ENCODE measurements at places on chromosomes 5 and 9.

DNA sequence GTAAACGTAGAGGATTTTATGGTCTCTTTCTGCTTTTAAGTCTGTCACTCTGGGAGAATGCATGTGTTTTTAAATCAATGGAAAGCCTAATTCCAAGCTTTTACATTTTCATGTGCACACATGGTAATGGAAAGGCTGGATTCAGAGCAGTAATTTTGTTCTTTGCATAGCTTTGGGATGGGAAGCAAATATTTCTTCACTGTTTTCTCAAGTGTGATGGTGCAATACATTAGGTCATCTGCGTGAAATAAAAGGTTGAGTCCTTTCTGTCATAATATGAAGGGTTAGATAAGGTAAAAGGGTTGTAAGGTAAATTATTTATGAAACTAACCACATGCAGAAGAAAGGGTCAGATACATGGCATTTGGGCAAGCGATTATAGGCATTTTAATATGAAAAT is 88.2 kb upstream of the NR3C1 start:
- DNase-seq, result no peak

DNA sequence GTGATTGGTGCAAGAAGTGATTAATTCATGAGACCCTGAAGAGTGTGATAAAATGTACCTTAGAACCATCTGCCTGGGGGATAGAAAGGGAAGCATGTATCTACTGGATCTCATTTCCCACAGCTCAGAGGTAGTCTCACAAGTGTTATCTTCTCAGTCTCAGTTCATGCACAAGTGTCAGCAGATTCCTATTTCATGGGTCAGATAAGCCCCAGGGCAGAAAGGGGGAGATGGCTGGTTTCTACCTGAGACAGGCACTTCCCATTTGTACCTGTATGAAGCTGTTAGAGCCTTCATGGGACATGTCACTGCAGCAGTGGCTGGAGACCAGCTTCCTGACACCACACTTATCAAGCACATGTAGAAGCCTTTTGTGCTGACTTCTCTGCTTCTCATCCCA is 45.6 kb upstream of the SMIM15 start:
- no peak for DNase-seq

GRCh38 chr5:130425424-130425823 is 521.2 kb downstream of the CHSY3 start:
- no peak for DNase-seq

GRCh38 chr5:76499507-76500161 is 96.5 kb downstream of the IQGAP2 start:
- DNase-seq, result no peak

DNA sequence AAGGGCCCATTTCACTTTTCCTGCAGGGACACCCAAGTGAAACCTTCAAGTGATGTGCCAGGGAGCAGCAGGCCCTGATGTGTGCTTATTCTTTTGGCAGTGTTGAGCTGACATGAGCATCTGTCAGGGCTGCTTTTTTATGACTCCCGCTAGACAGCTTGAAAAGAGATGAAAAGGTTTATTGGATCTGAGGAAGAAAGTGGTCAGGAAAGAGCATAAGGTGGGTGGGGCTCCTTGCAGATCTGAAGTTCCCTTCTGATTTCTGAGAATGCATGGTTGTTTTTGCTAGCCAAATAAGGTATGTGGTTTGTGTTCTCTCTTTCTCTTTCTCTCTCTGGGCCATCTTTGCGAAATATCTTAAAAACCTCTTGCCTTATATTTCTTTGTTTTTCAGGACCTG is 316.1 kb downstream of the DMRT2 start:
- DNase-seq, result peak; percentile 11

GRCh38 chr9:134655586-134656333 is 14.2 kb downstream of the COL5A1 start:
- no peak for DNase-seq

DNA sequence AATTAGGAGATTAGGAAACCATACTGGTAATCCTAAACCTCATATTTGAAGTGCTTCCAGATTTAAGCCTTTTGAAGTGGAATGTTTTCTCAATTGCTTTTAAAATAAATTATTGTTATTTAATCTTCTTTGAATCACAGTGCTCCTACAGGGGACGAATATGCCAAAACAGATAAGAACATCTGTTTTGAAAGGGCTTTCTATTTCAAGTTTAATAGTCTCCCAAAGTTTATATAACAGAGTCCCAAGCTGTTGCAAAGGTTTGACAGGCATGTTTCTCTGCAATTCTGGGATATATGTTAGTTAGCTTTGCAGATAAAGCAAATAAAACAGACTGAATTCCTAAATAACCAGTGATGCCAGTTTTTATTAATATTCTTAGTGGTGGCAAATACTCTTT is 803.7 kb downstream of the TLE4 start:
- DNase-seq, result no peak

DNA sequence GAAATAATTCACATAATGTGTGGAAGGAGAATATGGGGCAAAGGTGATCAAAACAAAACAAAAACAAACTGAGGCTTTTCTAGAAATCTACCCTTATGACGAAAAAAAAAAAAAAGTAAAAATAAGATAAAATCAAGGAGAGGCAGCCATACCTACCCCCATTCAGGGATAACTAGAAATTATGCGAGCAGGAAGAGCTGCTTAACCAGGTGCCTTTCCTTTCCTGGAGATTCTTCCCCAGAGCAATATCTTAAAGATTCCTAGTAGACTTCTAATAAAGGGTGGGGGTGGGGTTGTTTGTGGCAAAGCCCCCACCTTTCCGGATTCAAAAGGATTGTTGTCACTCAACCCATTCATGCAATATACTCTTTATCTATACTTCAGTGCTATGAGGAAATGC is 112.0 kb upstream of the IFNK start:
- no peak for DNase-seq

- no peak for DNase-seq
Measured at GRCh38 chr9:12760758-12761157, 14.1 kb upstream of the LURAP1L start.

- no peak for DNase-seq
Measured at GRCh38 chr9:120869726-120870125, 7.3 kb downstream of the PHF19 start.

DNA sequence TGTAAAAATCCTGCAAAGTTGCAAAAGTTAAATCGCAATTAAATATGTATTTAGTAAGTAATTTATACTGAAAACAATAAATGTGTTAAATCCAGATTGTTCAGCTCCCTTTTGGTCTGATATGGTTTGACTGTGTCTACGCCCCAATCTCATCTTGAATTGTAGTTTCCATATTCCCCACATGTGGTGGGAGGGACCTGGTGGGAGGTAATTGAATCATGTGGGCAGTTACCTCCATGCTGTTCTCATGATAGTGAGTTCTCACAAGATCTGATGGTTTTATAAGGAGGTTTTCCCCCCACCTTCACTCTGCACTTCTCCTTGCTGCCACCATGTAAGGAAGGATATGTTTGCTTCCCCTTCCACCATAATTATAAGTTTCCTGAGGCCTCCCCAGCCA is 140.0 kb downstream of the CDH6 start:
- no peak for DNase-seq

GRCh38 chr5:104372796-104373195 is 810.2 kb upstream of the NUDT12 start:
- DNase-seq, result no peak

DNA sequence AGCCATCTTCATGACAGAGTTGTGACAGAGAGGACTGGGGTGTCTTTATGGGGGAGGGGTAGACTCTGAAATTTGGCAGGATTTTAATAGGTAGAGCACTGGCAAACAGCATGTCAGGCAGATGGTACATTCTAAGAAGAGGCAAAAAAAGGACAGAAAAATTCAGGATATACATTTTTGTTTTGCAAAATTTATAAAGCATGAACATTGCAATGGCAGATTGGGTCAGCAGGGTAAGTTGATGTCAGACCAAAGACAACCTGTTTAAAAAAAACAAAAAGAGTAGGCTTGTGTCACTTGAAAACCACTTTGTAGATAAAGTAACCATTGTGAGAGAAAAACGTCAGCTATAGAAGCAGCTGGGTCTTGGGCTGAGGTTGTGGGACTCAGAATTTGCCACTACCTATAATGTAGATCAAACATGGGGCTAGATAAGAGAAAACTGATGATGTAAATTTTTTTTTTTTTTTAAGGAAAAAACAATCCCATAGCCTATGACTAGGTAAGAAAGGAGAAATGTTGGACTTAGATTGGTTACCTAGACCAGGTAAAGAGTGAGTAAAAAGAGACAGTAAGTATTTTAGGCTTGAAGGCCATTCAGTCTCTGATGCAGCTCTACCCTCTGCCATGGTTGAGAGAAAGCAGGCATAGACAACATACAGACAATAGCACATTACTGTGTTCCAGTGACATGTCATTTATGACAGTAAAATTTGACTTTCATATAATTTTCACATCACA is 8.3 kb downstream of the CAMK4 start:
- DNase-seq, result peak; percentile 32

DNA sequence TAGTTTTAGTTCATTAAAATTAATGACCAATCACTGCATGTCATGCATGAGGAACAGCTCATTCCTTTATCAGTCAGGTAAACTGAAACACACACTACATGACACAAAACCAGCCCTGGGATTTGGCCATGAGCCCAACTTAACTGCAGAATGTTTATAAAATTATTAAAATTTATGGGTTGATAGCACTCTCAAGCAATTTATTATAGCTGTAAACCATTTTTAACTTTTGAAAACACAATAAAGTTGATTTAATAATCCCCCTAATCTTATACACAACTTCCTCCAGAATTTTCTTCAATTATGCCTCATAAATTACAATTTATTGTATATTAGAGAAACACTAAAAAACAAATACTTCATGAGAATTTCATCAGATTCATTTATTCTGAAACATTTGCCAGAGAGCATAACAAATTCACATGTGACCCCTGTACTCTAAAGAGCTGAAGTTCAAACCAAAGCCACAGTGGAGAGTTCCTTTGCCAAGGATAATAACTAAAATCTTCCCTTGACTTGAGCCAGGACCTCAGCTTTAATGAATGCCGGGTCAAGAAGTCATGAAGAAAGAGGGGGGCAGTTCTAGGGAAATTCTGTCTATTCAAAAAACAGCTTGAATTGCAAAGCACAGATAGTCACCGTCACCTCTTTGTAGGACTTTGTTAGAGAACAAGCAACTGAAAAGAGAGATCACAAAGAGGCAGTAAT is 763.7 kb upstream of the GRAMD2B start:
- no peak for DNase-seq

GRCh38 chr9:35598866-35599590 is 6.0 kb upstream of the TESK1 start:
- DNase-seq, result no peak

GRCh38 chr5:151191661-151192060 is 32.2 kb downstream of the CCDC69 start:
- no peak for DNase-seq

DNA sequence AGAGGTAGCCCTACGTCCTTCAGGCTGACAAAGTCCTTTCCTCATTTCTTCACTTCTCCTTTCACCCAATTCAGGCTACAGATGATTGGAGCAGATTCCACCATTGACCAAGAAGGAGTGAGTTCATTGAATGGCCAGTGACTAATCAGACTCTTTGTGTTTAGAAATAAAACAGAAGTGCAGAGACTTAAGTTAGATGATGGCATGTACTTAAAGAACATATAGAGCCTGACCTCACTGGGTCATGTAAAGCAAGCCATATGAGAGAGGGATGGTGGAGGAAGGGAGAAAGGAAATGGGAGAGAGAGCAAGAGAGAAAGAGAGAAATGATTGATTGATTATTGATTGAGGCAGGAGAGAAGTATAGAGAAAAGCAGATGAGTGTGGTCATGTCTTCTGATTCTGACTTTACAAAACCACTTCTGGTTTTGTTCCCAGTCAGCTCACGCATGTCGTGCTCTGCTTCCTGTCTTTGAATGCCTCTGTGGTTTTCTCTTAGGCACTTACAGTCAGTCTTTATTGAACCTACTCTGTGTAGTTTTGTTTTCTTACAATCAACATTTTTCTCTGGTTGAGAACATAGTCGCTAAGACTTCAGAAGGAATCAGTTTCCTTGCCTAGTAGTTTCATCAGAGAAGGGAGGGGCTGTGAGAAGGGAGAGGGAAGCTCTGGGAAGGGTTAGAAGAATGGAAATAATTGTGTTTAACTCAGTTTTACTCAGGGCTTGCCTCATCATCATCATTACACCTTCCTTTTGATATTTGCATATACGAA is 149.2 kb upstream of the KLF9 start:
- peak; percentile 64 for DNase-seq

DNA sequence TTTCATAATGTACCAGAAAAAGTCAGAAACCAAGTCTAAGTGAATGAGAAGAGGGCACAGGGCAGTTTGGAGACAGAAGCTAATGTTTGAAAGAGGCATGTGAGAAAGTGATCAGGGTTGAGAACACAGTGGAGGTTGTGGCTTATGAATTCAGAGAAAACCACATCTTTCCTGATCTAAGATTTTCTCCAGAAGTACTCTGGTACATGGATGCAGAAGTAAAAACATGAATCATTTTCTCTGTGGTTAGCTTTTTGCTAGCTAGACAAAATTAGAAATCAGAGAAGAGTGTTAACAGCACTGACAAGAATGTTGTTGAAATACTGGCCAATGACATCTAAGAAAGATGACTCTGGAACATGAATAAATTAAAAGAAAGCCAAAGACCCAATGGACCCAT is 541.1 kb downstream of the DNAH5 start:
- DNase-seq, result no peak

- DNase-seq, result no peak
Measured at GRCh38 chr5:56848206-56848605, 32.9 kb downstream of the MAP3K1 start.

GRCh38 chr9:96491079-96491879 is 41.3 kb downstream of the HABP4 start:
- DNase-seq, result peak; percentile 20

- peak; percentile 72 for DNase-seq
Measured at GRCh38 chr5:159094745-159095144, 5.0 kb downstream of the EBF1 start.

DNA sequence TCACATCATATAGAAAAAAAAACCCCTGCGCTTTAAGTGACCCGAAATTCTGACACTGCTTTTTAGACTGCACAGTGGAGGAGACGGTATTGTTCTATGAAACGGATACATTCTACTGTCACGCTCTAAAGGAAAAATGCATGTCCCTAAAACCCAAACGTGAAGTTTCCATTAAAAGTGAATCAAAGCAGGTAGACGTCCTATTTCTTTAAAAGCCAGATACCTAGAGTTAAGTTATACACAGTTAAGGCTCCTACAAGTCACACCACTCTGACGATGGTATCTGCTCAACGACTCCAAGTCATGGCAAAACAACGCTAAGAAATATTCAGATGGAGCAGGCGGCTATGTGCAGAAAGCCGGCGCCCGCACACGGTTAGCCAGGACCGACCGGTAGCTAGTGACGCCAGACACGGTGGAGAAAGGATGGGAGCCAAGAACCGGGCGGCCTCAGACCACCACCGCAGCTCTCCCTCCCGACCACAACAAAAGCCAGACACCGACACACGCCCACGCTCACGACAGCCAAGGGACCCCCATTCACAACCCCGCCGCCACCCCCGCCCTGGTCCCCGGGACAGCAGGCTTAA is 734 bp downstream of the SKP1 start:
- no peak for DNase-seq

GRCh38 chr5:103849934-103850333 is 287.3 kb upstream of the NUDT12 start:
- DNase-seq, result no peak

DNA sequence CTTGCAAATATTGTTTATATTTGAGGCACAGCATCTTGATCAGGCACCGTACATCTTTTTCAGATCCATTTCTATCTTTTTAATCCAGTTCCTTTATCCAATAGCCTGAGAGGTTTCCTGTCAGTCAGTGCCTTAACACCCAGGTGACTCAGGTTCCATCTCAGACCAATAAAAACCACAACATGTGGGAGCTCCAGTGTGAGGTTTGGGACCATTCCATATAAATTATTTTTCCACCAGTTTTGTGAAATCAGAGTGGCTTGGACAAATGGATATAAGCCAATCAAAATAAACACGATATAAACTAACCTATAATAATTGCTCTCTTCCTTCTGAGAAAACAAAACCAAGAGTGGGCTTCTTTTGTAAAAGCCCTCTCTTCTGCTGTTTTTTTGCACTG is 351.3 kb downstream of the NTRK2 start:
- no peak for DNase-seq

All from CD4-positive, alpha-beta T cell treated with Interleukin-6 for 4 hours (primary cell).